ENCODE measurements at places on chromosomes 1 and 21.

- DNase-seq: no peak
These were observed 9.9 kb downstream of the KIAA1614 start for GRCh38 chr1:180922631-180923015.

DNA sequence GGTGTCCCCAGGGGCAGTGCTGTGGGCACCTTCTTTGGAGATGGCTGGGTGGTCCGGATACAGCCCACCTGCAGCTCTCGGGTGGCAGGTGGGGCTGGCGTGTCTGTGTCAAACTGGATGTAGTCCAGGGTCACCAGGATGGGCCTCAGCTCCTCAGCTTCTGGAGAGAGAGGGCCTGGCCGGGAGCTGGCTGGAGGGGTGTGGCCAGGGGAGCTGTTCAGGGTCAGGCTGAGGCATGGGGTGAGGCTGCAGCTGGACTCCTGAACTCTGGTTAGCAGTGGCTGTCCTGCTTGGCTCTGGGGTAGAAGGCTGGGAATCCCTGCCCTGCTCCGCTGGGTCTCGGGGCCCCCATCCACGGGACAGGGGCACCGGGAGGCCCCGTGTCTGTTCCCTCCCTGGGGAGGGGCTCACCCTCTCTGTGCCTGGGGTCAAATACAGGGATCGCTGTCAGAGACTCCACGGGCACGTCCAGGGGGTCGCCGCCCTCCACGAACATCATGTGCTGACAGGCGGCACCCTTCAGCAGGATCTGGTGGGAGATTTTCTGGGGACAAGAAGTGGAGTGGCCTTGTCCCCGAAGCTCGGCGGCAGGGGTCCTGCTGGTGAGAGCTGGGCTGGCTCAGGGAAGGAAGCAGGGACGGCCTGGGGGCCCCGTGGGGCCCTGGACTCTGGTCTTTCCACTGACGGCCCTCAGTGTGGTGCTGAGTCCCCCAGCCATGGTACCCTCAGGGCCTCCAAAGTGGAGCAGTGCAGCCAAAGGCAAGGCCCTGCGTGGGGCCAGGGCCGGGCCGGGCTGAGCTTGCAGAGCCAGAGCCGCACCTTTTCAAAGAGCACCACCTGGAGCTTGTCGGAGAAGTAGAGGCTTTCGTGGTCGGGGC is 4.1 kb upstream of the TMEM52 start:
- no peak for DNase-seq

DNA sequence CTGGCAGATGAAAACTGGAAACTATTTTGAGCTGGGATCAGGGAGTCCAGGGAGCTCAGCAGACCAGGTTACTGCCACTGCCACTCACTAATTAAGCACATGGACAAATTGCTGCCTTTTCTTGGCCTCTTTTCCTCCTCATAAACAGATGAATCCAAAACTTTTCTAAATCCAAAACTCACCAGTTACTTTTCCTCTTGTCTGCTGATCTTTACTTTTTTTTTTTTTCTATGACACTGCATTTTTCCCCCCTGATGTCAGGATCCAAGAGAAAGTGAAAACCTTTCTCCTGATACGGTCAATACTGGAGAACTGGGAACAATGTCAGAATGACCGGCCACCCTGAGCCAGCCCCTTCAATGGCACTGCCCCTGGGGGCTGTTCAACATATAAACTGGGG is 405.8 kb downstream of the DUSP10 start:
- DNase-seq: no peak

- peak; percentile 7 for DNase-seq
These were observed at the start of gene TNFRSF18 for GRCh38 chr1:1206376-1206965. Gene TNFRSF18 (minus strand): TSS chr1:1206592. CDS start chr1:1206571, 21 bp downstream.

DNA sequence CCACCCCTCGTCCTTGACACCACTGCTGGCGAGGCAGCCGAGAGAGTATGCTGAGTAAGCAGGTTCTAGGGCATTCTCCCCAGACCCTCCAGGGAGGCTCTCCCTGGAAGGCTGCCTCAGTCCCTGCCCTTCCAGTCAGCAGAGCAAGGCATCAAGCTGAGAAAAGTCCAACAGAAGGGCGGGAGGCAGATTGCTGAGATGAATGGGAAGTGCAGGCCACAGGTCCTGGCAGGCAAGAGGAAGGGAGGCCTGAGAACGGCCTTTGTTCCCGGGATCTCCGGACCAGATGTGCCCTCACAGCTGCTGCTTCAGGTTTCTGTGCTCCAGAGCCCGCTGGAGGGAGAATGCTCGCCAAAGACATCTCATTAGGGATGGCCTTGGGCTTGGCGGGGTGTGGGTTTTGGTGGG is 270.0 kb upstream of the VAMP3 start:
- no peak for DNase-seq

GRCh38 chr1:31637915-31638673 is 6.6 kb downstream of the PEF1 start:
- DNase-seq: peak; percentile 19

- no peak for DNase-seq
These were observed 265.1 kb upstream of the CAMK1G start for GRCh38 chr1:209318181-209319056.

GRCh38 chr21:42590431-42591131 is 62.8 kb upstream of the PDE9A start:
- DNase-seq: no peak

- no peak for DNase-seq
These were observed 1.1 kb upstream of the LCK start for GRCh38 chr1:32249831-32250525.

DNA sequence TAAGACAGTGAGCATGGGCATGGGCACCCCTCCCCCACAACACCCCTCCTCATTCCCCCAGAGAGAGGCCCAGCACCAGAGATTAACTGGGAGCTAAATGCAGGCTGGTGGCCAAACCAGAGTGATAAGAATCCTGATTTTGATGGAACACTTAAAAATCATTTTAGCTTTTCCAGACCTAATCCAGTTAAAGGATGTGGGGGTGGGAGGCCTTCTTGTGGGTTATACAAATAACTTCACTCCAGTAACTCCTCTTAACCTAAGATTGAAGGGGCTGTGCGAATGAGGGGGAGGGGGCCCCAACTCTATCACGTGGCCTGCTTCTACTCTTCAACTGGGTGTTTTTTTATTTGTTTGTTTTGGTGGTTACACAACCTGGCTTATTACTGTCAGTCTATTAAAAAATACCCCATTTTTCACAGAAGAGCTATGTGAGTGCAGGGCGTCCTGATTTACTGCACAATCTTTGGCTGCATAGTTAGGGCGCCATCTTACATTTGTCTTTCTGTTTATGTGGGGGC is 398.1 kb upstream of the LYPLAL1 start:
- DNase-seq: no peak

DNA sequence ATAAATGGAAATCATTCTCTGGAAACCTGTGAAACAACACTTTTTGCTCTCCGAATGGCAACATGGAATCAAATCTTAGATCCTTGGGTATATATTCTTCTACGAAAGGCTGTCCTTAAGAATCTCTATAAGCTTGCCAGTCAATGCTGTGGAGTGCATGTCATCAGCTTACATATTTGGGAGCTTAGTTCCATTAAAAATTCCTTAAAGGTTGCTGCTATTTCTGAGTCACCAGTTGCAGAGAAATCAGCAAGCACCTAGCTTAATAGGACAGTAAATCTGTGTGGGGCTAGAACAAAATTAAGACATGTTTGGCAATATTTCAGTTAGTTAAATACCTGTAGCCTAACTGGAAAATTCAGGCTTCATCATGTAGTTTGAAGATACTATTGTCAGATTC is 45.7 kb downstream of the PTGFR start:
- no peak for DNase-seq

DNA sequence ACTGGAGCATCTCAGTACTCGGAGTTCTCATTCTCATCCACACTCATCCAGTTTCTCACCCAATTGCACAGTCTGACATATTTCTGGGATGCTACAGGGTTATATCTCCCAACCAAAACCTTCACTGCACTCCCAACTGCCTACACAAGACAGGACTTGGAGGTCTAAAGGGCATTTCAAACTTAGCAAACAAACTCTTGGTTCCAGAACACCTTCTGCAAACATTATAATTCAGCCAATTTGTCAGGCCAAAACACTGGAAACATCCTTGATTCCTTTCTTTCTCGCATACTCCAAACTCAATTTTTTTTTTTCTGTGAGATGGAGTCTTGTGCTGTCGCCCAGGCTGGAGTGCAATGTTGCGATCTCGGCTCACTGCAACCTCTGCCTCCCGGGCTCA is 7.9 kb downstream of the SLAMF1 start:
- DNase-seq: no peak

- no peak for DNase-seq
These were observed 68.7 kb downstream of the MAP10 start for GRCh38 chr1:232873931-232874330.

DNA sequence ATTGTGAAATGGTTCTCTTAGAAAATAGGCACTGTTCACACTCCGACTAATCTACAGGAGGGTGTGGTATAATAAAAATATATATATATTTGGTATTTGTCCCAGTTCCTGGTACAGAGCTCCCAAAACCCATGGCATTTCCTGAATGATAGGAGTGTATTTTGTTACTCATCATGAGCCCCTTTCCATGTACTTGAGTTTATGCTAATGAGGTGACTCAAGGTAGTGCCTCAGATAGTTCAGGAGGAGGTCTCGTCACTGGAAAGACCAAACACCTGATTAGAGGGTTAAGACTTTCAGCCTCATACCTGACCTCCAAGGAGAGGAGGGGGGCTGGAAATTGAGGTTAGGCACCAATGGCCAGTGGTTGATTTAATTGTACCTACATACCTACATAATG is 57.9 kb downstream of the TTC3 start:
- DNase-seq: no peak

GRCh38 chr1:27038020-27038419 is 25.4 kb upstream of the TENT5B start:
- no peak for DNase-seq

GRCh38 chr1:94156096-94156625 is 35.2 kb upstream of the ABCA4 start:
- DNase-seq: no peak

DNA sequence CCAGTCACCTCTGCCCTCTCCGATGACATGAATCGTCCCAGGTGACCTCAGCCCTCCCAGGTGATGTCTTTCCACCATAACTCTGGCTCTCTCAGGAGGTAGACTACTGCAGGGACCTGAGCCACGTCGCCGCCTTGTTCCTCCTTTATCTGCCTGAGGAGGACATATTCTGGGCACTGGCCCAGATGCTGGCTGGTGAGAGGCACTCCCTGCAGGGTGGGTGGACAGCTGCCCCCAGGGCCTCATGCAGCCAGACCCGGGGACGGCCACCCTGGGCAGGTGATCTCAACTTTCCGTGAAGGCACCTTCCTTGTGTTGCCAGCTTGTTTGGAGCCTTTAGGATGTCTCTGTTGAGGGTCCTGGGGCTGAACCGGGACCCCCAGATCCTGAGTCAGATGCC is 13.9 kb upstream of the ZBTB17 start:
- DNase-seq: no peak
